ENCODE measurements at places on chromosomes 2 and 18.

- DNase-seq, result peak; percentile 52
Measured at GRCh38 chr2:38750011-38750890, 910 bp downstream of the SRSF7 start.

DNA sequence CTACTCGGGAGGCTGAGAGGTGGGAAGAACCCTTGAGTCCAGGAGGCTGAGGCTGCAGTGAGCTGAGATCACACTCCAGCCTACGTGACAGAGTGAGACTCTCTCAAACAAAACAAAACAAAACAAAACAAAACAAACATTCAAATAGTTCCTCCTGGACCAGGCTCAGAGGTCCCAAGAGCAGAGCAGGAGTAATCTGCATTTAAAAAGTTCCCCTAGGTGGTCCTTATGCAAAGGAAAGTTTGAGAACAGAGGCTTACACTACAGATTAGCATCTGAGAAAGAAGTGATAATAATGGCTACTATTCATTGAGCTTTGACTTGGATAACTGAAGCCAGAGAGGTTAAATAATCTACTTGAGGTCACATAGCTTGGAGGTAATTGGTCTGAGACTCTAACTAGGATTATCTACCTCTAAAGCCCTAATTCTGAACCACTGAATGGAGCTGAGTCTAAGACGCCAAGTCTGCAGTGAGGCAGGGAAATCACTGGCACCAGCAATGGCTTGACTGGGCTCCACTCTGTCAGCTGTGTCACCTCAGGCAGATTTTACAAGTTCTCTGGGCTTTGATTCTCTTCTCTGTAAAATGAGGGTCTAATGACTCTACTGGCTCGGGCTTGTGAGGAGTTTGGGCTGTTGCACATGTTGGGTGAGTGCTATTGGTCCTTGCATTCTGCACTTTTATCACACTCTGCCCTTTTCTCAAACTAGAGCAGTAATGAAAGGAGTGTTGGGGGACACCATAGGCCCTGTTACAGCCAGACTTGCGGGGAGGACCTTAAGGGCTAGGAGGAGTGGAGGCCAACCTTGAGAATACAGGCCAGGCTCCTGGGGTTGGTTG, 29.2 kb upstream of the DLX2 start:
- DNase-seq, result no peak

DNA sequence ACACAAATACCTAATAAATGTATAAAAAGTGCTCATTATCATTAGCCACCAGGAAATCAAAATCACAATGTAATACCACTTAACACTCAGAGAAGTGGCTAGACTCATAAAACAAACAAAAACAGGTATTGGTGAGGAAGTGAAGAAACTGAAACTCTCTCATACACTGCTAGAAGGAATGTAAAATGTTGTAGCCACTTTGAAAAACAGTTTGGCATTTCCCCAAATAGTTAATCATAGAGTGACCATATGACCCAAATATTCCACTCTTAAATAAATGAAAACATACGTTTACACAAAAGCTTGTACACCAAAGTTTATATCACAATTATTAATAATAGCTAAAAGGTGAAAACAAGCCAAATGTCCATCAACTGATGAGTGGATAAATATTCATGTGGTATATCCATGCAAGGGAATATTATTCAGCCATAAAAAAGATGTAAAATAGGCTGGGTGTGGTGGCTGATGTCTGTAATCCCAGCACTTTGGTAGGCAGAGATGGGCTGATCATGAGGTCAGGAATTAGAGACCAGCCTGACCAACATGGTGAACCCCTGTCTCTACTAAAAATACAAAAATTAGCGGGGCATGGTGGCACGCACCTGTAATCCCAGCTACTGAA, 86.2 kb upstream of the COL5A2 start:
- no peak for DNase-seq

- DNase-seq, result no peak
Measured at GRCh38 chr2:24984912-24985311, 13.2 kb upstream of the DNAJC27 start.

DNA sequence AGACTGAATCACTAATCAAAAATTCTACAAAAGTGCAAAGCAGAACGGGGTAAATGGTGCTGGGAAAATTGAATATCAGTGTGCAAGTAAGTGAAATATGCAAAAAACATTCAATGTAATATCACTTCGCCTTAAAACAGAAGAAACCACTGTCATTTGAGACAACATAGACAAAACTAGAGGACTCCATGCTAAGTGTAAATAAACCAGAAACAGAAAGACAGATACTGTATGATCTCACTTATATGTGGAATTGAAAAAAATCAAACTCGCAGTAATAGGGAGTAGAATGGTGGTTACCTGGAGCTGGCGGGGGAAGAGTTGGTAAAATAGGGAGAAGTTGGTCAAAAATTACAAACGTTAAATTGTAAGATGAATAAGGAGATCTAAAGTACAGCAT, 1420.0 kb upstream of the CDH2 start:
- no peak for DNase-seq

- DNase-seq, result no peak
Measured at GRCh38 chr2:119082821-119083400, 75.6 kb downstream of the C1QL2 start.

GRCh38 chr18:79799619-79800370, 2.1 kb downstream of the KCNG2 start:
- no peak for DNase-seq

GRCh38 chr2:47227532-47228279, 72.6 kb upstream of the STPG4 start:
- no peak for DNase-seq

- DNase-seq, result no peak
Measured at GRCh38 chr18:245282-245847, 22.5 kb downstream of the THOC1 start.

GRCh38 chr2:203918839-203919238, 17.7 kb upstream of the ICOS start:
- DNase-seq, result no peak

DNA sequence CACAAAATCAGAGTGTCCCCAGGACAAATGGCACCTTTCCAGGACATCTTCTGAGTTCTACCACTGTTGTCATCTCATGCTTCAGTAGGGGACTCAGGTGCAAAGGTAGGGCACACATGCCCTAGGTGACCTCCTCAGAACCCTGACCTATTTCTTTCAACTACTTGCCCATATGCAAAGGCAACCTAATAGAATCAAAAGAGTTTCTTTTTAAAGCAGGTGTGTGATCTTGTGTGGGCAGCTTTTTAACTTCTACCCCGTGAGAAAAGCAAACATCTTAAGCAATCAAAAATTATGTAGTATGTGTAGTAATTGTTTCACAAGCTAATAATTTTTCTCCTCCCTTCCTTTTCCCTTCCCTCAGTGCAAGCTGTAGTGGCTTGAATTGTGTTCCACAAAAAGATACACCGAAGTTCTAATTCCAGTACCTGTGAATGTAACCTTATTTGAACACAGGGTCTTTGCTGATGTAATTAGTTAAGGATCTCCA, 333.1 kb downstream of the RND3 start:
- DNase-seq, result no peak

DNA sequence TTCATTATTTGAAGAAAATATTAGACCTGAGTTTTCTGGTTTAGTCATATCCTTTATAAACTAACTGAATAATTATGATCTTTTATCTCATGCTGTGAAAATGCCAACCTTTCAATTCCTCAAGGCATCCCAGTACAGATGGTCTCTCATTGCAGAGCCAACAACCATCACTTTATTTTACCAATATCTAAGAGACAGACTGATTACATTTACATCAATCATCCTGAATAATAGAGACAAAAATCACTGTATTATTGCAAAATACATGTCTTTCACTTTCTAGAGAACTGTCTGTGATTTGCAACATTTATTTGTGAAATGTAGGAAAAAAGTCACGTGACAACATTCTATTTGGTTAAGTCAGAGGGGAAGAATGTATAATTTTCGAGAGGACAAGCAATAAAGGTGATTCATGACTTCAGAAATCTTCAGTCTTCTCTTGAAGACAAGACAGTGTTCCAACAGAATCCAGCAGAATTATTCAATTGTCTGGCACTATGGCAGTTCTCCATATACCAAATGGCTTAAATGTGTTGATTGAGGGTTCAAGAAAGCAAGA, 503.6 kb upstream of the SYT4 start:
- no peak for DNase-seq

- no peak for DNase-seq
Measured at GRCh38 chr2:25373269-25373981, 31.7 kb upstream of the DNMT3A start.

DNA sequence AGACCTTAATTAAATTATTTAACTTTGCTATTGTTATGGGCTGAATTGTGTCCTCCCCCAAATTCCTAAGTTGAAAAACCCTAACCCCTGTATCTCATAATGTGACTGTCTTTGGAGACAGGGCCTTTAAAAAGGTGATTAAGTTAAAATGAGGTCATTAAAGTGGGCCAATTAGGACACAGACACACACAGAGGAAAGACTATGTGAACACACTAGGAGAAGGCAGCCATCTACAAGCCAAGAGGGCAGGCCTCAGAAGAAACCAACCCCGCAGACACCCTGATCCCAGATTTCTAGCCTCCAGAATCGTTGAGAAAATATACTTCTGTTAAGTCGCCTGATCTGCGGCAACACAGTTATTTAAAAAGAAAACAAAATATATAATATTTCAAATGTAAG, 6.4 kb downstream of the STK17B start:
- DNase-seq, result no peak

DNA sequence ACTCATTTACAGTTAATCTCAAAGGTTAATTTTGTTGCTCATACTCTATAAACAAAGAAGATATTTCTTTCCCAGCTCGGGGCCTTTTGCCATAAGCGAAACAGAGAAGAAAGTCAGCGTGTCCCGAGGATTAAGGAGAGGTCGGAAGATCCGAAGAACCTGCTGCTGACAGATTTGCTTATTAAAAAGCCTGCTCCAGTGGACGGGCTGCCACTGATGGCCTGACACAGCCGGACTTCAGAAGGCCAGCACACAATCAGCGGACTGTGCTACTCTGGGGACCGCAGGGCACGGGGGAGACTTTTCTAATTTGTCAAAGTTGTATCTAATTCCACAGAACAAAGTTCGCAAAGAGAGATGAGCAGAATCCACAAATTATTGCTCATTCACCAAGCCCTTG, 315.4 kb downstream of the ETAA1 start:
- DNase-seq, result no peak

DNA sequence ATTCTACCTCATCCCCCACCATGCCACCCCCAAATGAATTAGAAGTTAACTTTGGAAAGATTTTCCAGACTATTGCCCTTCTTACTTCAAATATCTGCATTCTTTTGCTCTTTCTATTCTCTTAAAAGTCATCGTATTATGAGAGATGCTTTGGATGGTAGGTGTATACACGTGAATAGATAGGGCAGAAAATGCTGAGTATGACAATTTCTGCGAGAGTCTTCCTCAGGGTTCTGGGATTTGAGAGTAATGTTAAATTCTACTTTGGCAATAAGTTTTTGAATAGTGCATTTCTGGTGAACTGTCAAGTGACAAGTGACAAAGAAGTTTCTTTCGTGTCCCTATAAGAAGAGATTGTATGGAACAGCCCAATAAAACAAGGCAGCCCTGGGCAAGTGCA, 137.6 kb upstream of the DSEL start:
- DNase-seq, result no peak

- peak; percentile 10 for DNase-seq
Measured at GRCh38 chr2:47520302-47520630, 117.3 kb downstream of the MSH2 start.

GRCh38 chr18:30889519-30890301, 152.8 kb downstream of the DSC3 start:
- no peak for DNase-seq

DNA sequence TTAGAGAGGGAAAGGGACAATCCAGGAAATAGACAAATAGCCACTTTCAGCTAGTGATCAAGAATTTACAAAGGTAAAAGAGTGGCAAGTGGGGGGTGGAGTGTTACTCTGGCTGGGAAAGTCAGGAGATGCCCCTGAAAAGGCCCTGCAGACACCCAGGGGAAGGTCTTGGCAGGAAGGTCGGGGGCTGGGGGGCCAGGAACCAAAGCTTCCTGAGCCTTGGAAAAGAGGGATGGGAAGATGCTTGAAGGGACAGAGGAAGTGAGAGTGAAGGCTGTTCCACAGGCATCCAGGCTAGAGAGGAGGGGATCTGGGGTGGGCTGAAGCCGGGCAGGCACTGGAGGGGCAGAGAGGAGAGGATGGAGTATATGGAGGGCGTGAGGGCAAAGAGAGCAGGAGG, 3.9 kb upstream of the TMEM37 start:
- DNase-seq, result no peak

DNA sequence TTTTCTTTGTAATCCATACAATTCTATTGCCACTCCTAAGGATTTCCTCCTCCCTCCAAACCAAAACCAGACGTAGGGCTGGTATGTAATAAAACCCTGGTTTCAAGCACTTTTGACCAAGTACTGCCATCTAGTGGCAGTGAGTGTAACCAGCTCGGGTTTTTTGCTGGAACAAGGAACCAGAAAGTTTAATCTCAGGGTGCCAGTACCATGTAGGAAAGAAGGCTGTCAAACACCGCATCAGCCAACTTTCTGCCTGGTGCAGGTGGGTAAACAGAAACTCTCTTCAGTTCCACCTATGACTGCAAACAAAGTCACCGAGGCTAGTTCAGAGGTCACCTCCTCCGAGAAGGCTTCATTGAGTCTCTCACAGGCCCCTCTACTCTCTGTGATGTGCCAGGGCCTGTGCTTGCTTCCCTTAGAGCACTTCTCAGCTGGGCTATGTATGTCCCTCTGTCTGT, 10.2 kb upstream of the THNSL2 start:
- DNase-seq, result peak; percentile 61

DNA sequence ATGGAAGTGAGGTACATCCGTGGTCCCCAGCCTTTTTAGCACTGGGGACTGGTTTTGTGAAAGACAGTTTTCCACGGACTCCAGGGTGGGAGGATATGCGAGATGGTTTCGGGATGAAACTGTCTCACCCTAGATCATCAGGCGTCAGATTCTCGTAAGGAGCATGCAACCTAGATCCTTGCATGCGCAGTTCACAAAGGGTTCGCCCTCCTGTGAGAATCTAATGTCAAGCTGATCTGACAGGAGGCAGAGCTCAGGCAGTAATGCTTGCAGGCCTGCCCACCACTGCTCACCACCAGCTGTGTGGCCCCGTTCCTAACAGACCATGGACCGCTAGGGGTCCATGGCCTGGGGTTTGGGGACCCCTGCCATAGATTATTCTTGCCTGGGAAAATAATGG, 11.6 kb downstream of the B3GNT2 start:
- DNase-seq, result no peak

GRCh38 chr2:61910603-61911002, 5.1 kb downstream of the COMMD1 start:
- DNase-seq, result no peak

DNA sequence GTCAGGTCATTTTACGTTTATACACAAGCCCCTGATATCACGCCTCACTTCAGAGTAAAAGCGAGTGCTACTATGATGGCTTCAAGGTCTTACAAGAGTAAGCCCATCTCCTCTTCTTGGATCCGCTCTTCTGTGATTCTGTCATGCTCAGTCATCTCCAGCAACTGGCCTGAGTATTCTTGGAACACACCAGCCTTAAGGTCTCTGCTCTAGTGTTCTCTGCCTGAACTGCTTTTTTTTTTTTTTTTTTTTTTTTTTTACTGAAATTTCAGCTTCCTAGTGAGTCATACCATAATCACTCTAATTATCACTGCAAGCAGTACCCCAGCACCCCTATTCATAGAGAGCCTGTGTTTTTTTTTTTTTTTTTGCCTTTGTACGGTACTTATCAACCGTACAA, 1228.9 kb downstream of the CNTNAP5 start:
- no peak for DNase-seq
